CD4-positive, alpha-beta T cell treated with Interferon gamma for 1 hour (primary cell): ENCODE measurements at places on chromosomes 1 and 21.

DNA sequence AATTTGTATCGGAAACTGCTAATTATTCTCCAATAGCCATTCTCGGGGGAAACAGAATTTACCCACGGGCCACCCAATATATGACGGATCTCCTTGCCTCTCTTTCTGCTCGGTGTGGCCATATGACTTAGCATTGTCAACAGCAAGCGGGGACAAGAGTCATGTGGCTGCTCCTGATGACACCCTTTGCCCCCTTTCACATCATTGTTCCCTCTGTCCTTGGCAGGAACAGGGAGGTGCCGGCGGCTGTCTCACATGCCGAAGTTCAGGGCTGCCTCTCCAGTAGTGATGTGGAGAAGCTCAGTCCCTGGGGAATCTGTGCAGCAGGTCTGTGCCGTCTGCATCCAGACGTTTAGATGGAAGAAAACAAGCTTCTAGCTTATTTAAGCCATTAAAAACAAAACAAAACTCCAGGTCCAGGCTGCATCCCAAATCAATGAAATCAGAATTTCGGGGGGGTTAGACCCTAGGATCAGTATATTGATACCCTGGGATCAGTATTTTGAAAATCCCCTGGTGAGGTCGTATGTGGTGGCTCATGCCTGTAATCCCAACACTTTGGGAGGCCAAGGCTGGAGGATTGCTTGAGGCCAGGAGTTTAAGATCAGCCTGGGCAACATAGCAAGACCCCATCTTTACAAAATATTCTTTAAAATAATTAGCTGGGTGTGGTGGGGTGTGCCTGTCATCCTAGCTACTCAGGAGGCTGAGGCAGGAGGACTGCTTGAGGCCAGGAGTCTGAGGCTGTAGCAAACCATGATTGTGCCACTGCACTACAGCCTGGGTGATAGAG is 10.8 kb downstream of the MYOM3 start:
- no peak for DNase-seq

DNA sequence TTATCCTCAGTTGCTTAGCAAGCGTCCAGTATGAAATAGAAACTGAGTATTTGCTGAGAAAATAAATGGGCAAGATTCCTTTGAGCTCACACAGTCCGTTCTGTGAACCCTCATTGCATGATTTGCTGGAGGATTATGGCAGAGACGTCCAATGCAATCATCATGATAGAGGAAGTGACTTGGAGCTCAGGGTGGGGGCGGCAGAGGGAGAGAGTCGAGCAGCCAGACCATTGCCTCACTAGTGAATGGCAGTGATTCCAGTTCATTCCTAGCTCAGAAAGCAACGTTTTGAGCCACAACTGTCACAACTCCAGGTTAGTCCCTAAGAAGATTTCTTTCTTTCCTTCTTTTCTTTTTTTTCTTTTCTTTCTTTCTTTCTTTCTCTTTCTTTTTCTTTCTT is 27.5 kb upstream of the COL9A2 start:
- peak; percentile 68 for DNase-seq

DNA sequence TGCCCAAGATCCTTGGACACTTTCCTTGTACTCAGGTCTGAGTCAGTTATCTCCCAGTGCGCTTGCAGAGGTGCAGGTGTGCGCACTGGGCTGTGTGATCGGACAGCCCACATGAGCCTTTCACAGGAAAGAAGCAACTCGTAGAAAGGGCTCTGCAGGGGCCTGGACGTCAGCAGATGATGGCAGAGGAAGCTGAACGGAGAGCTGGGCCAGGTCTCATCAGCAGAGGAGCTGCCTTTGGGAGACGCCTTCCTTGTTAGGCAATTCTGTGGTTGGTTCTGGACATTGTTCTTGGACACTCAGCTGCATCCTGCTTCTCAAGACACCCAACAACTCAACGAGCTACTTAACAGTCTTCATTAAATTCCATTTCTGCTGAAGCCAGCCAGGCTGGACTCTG is 7.5 kb upstream of the PROK1 start:
- DNase-seq, result no peak

GRCh38 chr1:66767626-66768025 is 15.4 kb downstream of the DYNLT5 start:
- DNase-seq, result no peak

- no peak for DNase-seq
These were observed 57.7 kb downstream of the TRIM11 start for GRCh38 chr1:228348708-228349467.

DNA sequence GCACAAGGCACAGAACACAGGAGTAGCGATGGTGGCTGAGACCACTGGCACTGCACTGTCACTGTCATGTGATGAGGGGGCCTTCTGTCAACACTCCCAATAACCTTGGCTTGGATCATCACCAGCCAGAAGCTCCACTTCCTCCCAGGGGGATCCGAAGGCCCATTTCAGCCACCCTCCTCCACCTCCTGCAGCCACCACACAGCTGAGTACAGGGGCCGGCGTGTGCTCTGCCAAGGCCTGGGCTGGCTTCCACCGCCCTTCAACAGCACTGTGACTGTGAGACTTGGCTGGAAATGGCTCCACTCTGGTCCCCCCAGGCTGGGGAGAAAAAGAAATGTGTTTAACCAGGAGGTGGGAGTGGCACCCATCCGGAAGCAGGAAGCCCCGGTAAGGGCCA is 9.9 kb upstream of the NADK start:
- no peak for DNase-seq

- DNase-seq, result no peak
These were observed 102.3 kb downstream of the TNFSF18 start for GRCh38 chr1:172948457-172948856.
